ENCODE measurements at places on chromosomes 2 and 18.

GRCh38 chr2:211437396-211437795 lies 881.0 kb downstream of the CPS1 start:
- no peak for DNase-seq

DNA sequence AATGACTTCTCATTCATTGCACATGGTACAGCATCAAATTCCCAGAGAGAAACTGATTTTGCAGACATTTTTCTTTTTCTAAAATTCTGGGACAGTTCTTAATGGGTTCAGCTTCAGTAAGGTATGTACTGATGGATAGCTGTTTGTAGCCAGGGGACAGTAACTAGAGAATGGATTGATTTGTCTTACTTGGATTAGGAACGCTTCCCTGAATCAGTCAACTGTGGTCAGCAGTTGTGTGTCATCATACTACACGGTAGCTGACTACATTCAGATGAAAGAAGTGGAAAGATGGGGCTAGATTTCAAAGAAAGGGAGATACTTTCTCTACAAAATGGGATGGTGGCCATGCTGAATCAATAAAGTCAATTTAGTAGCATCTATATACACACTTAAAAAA lies 431.4 kb downstream of the GRB14 start:
- no peak for DNase-seq

DNA sequence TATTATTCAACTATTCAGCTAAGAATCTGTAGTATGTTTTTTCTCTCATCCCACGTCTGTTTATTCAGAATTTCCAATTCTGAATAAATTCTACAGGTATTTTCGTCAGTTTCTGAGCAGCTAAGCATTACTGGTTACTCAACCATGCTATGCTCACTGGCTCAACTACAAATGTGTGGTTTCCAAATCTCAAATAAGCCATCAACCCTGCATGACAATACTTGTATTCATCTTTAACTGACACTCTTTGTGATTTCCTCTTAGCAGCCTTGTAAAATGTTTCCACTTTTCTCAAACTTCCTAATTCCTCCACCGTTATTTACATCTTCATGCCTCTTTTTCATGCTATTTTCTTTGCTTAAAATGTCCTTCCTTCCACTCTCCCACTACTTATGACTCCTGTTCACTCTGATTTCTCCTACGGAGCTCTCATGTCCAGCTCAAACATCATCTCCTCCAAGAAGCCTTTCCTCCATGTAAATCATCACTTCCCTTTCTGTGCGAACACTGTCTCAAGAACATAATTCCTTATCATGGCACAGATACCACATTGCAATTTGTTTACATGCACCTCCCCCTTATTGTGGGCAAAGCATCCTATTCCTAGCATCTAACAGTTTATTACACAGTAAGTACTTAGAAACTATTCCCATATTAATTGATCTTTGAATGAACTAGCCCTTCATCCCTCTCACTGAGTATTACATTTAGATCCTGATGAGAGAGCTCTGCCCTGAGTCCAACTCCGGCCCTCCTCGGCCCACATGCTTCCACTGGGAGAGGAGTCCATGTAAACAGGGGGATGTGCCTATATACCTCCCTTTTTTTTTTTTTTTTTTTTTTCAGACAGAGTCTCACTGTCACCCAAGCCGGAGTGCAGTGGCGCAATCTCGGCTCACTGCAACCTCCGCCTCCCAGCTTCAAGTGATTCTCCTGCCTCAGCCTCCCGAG lies 10.5 kb downstream of the CCDC88A start:
- no peak for DNase-seq

DNA sequence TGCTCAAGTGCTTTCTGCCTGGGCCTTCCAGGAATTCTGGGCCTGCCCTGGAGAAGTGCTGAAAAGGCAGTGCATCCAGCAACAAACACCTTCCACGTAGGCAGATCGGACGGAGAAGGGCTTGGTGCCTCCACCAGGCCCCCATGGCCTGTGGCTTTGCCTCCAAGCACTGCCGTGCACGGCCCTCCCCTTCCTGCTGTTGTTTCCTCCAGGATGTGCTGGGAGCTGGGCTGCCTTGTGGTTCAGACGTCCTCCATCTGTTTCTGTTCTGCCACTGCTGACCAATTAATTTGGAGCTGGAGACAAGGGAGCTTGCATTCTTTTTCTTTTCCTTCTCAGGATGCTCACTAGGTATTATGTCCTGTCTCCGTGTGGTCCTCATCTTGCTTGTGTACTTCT lies 197.0 kb downstream of the HRH4 start:
- DNase-seq = no peak

DNA sequence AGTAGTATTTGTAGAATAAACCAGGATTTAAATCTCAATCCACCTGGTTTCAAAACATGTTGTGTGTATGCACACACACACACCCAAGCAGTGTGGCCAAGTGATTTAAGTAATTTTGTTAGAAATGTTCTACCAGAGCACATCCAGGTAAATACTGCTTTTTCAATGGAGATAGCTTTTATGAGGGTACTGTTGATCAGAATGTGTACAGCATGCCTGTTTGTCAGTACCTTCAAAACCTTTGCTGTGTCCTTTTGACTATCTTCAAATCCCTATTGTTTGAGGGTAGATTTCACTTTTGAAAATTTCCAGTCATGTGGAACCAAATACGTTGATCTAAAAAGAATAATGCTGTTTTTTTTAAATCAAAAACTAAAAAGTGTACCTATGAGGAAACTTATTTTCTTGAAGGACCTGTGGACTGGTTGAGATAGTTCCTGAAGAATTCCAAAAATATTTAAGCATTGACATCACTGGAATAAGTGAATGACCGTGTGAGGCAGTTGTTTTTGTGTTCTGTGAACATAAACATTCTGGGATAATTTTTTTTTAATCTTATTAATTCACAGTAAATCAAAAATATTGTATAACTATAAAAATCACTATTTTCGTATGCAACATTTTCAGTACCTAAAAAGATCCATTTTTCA lies 70.9 kb downstream of the PTRHD1 start:
- no peak for DNase-seq

- DNase-seq = no peak
Observed at GRCh38 chr2:203972066-203972465, 35.5 kb downstream of the ICOS start.

DNA sequence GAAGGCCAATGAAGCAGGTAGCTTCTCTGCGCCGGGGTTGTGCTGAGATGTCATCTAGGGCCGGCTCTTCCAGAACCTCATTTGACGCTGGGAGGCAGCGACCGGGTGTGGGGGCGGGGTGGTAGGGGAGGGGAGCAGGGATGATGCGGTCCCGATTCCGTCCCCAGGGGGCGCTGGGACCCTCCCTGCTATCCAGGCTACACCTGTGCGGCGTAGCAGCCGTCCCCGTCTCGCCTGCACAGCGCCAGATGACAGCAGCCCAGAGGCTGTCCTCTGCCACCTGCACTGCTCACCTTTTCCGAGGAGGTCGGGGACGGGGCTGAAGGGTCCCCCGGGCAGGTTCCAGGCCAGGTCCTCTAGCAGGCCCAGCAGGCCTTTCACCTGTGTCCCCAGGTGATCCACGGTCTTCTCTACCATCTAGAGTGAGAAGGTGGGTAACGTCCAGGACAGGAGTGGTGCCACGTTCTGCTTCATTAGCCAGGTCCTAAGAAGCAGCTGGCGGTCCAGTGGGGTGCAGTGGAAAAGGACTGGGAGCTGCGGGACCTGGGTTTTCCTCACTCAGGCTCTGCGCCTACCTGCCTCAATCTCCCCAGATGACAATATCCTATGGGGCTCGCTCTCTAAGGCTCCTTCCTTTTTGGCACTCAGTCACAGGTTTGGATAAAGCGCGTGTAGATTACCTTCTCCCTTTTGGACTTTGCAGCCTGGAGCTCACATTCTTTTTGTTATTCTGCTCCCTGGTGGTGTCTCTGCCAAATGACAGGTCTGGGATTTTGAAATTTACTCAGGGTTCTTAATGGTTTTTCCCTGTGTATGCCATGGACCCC lies 56.0 kb upstream of the RAB6C start:
- DNase-seq = no peak

DNA sequence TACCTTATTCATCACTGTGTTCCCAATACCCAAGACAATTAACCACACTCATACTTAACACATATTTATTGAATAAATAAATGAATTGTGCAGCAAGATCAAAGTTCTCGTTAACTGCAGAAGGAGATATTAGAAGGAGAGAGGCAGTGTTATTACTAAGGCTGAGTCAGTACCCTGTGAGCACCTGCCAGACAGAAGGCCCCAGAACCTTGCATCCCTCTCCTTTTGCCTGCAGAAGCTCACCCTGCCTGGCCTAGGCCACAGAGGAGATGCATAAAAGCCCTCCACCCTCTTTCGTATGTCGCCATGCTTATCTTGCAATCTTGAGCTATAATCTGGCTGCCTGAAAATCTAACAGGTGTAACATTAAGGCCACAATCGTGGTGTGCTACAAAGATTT lies 20.5 kb upstream of the RNF149 start:
- no peak for DNase-seq

DNA sequence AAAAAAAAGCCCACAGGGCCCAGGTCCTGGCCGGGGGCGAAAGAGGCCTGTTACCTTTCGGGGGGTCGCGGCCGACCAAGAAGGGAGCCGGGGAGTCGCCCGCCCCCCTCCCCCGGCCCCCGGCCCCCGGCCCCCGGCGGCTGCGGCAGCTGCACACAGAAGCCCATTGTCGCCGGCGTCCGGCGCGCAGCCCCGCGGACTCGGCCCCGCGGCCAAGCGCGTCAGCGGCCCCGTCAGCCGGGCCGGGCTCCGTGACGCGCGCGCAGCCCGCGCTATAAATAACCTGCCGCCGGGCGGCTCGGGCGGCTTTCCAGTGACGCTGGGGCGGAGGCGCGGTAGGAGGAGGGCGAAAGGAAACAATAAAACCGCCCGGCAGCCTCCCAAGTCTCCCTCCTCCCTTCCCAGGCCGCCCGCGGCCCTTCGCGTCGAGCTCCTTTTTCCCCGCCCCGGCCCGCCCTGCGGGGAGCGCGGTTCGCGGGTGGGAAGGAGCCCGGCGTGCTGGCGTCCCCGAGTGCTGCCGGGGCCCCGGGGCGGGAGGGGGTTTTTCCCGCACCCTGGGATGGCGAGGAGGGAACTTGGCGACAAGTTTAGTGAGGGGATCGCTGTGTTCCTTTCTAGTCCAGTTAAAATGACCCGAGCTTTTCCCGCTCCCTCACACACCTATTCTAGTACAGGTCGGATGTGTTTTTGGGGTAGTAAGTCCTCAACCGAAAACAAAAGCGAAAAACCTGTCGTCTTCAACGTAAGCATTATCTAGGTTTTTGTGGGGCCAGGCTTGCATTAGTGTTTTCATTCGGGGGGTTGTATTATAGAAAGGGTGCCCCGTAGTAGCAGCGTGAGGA lies 10.0 kb upstream of the NR4A2 start:
- DNase-seq = peak; percentile 86

DNA sequence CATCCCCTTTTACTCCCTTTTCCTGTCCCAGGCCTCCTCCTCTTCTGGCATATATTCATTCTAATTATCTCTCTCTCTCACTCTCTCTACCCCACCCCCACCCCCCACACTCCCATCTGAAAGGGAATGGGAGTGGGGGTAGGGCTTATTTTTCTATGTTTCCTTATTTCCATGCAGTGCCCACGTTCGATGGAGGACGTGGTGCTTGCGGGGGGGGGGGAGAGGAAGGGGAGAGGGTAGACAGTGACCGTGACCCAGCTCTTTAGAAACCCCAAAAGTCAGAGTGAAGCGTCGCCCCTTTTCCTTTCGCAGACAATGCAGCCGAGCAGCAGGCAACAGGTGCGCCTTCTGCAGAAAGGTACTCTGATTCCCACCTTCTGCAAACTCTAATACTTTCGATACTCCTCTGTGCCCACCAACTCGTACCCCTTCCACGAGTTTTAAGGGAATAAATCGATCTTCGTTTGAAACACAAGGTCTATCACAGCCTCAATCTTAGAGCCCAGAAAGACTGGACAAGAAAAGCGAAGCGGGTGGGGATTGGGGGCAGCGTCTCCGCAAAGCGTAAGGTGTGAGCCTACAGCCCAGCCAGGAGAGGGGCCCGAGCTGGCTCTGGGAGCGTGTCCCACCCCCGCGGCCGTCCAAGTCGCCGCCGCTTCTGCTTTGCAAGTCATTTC lies 891 bp upstream of the NR4A2 start:
- DNase-seq = no peak

DNA sequence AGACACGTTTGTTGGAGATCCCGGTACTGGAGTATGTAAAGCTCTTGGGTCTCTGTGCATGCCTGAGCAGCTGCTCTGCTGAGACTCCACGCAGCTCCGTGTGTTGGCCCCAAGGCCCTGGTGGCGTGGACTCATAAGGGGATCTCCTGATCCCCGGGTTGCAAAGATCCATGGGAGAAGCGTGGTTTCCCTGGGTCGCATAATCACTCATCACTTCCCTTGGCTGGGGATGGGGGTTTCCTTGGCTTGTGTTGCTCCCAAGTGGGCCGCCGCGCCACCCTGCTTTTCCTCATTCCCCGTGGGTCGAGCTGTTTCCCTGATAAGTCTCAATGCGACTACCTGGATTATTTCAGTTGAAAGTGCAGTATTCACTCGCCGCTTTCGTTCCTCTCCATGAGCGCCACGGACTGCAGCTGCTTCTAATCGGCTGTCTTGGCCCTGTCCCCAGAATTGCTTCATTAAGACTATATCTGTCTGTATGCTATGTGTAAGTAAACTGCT lies 76.0 kb downstream of the EPC2 start:
- DNase-seq = no peak

DNA sequence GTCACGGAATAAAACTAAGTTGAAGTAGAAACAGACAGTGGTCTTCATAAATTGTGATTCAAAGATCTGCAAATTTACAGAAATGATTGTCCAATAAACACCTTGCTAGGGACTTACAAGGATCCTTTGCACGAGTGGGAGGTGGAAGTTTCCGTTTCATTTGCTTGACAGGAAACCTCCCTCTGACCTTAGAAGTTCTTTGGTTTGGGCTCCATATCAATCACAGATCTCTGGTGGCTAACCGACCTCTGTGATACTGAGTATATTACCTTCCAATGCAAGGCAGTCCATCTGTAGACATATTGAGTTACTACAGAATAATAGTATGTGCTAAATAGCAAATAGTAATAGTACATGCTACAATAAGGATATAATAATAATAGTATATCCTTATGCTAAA lies 33.7 kb upstream of the RNF152 start:
- DNase-seq = no peak

GRCh38 chr2:159875083-159875482 lies 77.1 kb upstream of the CD302 start:
- DNase-seq = no peak

GRCh38 chr18:3655254-3656050 lies 205.5 kb downstream of the TGIF1 start:
- no peak for DNase-seq
